Epithelial cell of esophagus (primary cell): ENCODE measurements at places on chromosomes 7 and 10.

DNA sequence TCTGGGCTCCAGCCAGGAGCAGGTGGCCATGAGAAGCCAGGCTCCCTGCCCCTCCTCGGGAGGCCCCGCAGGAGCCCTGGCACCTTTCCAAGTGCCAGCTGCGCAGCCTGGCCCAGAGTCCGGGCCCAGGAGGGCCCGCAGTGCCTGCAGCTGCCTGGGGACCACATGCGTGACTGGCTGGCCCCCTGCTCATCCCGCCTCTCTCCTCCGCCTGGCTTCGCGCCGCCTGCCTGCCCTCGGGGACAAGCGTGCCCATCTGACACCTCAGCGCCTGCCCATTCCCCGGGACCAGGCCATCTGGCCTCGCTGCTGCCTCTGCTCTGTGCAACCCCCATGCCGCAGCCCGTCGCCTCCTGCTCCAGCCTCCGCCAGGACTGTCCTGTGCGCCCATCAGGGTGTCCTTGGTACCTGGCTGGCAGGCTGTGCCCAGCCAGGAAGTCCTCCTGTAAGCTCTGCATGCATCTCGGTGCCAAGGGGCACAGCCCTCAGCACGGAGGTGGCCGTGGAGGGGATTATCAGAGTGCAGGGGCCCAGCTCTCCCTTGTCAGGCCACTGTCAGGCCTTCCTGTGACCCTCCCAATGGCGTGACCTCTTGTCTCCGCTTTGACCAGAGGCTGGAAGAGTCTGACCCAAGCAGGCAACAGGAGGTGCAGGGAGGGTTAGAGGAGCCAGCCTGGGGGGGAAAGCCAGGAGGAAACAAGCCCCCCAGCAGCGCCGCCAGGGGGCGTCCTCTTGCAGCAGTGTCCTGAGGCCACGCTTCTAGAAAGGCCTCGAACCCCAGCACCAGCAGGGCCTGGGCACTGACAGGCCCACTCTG is 50.5 kb downstream of the TMEM209 start:
- no peak for DNase-seq

DNA sequence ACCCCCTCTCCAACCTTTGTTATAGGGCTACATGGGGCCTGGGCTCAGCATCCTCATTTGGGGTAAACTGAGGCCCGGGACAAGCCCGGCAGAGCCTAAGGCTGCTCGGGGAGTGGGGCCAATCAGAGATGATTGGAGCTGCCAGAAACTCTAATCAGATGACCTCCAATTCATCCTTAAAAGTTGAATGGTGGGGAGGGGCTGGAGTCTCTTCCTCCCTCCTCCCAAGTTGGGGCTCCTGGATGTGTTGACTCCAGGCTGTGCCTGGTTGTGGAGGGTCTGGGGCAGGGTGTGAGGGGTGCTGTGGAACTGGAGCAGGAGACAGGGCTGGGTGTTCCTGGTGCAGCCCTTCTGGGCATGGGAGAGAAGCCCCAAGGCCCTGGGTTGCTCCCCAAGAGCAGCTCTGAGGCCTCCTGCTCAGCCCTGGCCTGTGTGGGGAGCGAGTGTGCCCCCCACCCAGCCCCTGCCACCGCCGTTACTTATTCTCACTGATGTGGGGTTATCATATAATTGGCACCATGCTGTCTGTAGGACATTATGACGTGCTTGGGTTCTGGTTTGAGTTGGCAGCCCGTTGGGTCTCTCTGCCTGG is 2.2 kb downstream of the BHLHA15 start:
- DNase-seq: no peak

- DNase-seq: peak; percentile 4
Measured at GRCh38 chr7:25361863-25362262, 133.6 kb upstream of the NPVF start.

DNA sequence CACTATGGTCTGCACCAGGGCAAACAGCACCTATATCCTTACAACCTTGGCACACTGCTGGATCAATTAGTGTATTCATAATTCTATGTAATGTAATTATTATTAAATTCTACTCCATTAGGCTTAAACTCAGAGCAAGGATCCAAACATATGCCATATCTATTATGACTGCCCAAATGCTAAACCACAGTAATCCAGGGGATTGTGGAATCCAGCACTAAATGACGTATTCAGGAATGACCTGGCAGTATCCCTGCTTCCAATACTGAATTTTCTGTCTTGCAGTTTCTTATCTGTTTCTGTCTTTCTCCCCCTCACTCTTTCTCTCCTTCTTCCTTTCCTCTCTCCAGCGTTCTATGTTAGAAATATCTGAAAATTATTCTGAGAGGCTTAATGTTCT is 16.5 kb upstream of the UBE2D1 start:
- no peak for DNase-seq

DNA sequence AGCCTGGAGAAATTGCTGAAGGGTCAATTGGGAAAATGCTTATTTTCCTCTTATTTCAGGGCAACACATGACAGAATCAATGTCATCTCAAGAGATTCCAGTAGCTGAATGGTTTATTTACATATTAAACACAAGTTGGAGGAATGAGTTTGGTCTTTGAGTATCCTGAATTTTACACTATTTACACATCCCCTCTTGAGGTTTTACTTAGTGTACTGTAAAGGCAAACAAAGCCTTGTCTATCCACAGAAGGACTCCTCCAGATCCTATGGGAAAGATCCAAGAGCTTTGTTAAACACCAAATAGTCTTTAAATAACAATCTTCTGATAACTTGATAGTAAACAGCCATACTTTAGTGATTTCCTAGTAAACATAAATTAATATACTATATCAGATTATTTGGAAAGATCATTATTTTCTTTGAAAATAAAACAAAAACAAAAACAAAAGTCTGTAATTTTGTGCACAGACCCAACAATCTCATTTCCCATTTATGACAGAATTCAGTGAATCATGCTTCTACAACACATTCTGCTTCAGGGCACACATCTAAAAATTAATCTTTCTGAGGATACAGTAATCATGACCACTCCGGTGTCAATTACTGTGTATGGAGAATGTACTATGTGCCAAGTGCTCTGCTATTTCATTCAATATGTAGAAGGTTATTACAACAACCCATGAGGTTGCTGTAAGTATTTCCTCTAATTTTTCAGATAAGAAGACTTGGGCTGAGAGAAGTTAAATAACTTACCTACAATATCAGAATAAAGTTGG is 575.0 kb upstream of the LRRTM3 start:
- peak; percentile 1 for DNase-seq

- DNase-seq: peak; percentile 56
Measured at GRCh38 chr7:121278120-121279021, 50.4 kb upstream of the WNT16 start.

DNA sequence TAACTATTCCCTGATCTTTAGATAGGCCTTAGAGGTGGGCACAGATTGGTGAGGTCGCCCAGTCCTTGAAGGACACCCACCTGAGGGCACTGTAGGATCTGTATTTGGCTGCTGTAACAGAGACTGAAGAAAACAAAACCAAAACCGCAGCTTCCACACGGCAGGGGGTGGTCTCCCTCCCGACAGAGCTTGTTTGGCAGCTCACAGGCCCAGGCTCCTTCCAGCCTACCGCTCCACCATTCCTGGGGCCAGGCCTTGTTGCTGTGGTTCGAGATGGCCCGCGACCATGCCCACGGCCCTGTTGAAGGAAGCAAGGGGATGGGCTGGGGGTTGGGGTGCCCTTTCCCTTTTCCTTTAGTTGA is 30.4 kb downstream of the ZNF783 start:
- no peak for DNase-seq

GRCh38 chr7:108771853-108772252 is 202.2 kb downstream of the DNAJB9 start:
- no peak for DNase-seq

DNA sequence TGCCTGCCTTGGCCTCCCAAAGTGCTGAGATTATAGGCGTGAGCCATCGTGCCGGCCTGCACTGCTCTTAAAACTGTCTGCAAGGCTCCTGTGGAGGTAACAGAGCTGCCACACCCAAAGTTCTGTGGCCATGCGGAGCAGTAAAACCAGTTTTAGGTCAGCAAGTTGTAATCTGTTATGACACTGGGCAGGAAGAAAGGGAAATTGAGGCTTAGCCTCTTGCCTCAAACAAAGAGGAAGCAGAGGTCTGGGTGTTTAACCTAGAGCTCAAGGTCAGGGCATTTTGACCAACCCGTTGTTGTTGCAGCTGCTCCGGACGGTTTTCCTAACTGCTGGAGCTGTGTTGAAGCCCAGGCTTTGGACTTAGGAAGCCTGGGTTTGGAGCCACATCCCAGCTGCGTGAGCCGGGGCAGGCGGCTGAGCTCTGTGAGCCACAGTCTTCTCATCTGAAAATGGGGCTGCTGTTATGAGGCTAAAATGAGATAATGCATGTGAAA is 7.4 kb upstream of the RRP12 start:
- DNase-seq: peak; percentile 83

DNA sequence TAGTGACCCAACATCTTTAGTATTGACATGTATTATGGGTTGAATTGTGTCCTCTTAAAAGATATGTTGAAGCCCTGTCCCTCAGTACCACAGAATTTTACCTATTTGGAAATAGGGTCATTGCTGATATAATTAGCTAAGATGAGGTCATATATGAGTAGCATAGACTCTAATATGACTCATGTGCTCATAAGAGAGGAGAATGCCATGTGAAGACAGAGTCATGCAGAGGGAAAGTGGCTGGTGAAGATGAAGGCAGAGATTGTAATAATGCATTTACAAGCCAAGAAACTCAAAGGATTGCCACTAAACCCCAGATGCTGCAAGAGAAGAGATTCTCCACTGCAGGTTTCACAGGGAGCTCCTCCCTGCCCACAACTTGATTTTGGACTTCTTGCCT is 496.4 kb downstream of the KIF20B start:
- DNase-seq: peak; percentile 78

- no peak for DNase-seq
Measured at GRCh38 chr10:95496951-95497350, 64.2 kb downstream of the SORBS1 start.

- DNase-seq: peak; percentile 32
Measured at GRCh38 chr10:101000127-101000914, 713 bp downstream of the LZTS2 start.

DNA sequence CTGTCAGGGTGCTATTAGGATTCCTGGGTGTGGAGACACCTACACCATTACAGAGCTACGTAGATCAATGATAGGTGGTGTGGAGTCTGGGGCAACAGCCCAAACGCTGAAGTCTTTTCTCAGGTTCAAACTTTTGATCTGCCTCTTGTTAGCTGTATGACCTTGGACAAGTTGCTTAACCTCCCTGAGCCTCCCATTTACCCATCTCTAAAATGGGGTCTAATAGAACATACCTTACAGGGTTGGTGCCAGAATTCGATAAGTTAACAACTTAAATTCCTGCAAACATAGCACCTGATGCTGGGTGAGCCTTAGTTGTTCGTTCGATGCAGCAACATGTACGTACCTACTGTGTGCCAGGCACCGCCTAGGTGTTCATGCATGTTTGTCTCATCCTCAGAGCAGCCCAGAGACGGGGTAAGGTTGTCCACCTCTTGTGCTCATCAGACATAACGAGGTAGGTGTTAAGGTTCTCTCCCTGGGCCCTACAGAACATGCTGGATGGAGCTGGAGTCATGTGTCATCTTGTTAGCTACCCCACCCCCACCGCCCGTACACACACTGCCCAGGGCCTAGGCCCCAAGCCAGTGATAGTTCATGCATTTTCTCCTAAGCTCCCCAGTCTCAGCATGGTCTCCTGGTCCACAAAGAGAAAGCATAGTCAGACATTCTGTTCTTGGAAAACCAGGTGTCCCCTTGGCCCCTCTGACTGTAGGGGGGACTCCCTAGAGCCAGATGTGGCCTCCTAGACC is 41.0 kb upstream of the SLC29A3 start:
- no peak for DNase-seq

DNA sequence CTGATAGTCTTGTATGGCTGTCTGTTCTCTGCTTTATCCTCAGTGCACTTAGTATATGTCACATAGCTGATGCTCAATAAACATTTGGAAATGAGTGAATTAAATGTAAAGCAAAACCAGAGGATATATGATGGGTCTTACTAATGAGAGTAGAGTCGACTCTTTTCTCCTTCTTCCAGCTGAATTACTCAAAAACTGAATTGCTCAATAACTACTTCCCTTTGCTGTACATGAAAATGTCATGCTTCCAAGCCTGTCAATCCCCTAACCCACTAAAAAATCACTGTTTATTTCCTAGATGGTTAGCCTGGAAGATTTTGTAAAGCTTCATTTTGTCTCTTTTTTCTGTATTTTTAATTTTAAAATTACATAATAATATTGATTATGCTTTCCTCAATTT is 88.0 kb downstream of the OR13A1 start:
- DNase-seq: no peak

- no peak for DNase-seq
Measured at GRCh38 chr10:131207584-131208532, 103.7 kb downstream of the TCERG1L start.

- DNase-seq: no peak
Measured at GRCh38 chr10:3485057-3485686, 299.8 kb downstream of the KLF6 start.

DNA sequence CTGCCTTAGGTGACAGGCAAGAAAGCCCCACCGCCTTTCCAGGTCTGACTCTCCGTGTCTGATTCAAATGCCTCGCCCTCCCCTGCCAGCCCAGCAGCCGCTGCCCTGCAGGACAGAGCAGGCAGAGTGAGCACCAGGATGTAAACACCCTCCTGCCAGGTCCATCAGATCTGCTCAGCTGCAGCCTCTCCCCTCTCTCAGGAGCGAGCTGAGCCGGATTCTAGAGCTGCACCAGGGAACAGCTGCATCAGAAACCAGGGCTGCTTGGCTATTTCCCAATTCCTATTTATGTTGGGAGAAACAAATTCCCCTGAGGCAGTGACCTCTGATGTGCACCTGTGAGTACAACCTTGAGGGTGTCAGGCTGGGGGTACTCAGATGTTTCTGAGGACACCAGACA is 121.5 kb upstream of the ZMIZ1 start:
- DNase-seq: peak; percentile 61

DNA sequence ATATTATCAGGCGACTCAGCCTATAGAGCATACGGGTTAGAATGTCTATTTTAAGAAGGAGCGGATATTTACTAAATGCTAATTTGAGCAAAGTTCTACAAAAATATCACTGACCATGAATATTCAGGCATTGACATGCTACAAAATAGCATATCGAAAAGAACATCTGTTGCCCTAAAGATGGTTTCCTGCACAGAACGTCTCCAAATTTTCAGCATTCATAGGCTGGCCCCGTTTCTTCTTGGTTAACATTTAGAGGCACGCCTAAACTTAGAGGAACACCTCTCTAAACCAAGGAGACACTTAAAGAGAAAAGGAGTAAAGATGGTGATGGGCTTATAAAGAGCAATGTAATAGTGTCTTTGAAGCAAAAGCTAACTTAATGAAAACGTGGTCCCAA is 1.3 kb upstream of the MINPP1 start:
- no peak for DNase-seq

- no peak for DNase-seq
Measured at GRCh38 chr7:131032786-131033185, 294.9 kb upstream of the MKLN1 start.

GRCh38 chr7:111357691-111358090 is 204.6 kb downstream of the IMMP2L start:
- peak; percentile 86 for DNase-seq

GRCh38 chr10:120644556-120645410 is 187.8 kb downstream of the PLPP4 start:
- DNase-seq: no peak
